ENCODE measurements at places on chromosomes 7 and 10.

GRCh38 chr10:117750616-117751015 is 208.1 kb downstream of the EMX2 start:
- no peak for DNase-seq

DNA sequence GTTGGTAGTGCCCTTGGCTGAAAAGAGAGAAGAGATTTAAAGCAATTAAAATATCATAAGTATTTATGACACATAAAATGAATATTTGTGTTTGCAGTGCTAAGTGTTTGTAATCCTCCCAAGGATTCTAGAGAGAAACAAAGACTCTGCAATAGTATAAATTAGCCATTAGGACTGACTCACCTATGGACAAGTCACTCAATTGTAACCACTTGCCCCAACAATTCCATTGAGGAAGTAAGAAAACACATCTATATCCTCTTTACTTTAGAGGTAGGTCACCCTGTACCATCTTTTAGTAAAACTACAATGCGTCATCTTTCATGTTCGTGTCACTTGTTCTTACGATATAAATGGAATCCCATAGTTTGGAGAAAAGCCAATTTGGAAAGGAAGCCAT is 85.7 kb upstream of the INHBA start:
- DNase-seq = peak; percentile 38

DNA sequence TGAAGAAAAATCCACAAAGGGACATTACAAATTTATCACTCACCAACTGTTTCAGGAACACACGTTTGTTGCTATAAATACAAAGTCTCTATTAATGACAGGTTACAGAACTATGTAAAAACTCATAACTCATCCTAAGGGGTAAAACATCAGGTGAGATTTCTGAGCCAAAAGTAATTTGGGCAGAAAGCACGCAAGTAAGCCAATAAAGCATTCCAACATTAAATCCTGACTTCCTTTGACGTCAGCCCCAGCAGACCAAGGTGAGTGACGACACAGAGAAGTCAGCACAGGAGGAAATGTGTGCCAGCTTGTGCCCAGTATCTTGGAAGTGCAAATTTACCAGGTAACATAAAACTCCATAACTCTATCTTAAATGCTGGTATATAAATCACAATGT is 45.7 kb downstream of the IMMP2L start:
- peak; percentile 16 for DNase-seq

DNA sequence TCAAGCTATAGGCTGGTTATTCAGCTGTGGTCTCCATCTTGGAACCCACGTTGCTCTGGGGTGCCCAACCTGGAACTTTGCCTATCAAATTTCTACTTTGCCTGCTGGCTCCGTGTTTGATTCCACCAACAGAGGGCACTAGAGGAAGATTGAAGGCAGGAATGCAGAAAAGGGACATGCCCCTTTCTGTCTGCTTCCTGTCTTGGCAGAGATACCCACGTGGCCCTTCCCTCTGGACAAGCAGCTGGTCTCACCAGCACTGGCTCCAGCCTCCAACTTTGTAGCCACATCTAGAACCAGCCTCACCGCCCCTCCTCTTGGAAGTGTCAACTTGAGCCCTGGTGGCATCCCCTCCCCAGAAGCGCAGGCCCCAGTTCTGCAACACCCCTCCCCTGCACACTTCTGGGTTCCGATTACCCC is 52.1 kb upstream of the ZNF438 start:
- peak; percentile 68 for DNase-seq

GRCh38 chr10:110696436-110696835 is 52.3 kb downstream of the RBM20 start:
- no peak for DNase-seq

- DNase-seq = no peak
Measured at GRCh38 chr10:73593812-73594211, 2.7 kb upstream of the USP54 start.

- peak; percentile 42 for DNase-seq
Measured at GRCh38 chr7:55185321-55185802, 166.5 kb downstream of the EGFR start.

- DNase-seq = no peak
Measured at GRCh38 chr10:99233000-99233688, 2.5 kb downstream of the HPSE2 start.

GRCh38 chr7:67463983-67464382 is 467.4 kb downstream of the TYW1 start:
- no peak for DNase-seq

DNA sequence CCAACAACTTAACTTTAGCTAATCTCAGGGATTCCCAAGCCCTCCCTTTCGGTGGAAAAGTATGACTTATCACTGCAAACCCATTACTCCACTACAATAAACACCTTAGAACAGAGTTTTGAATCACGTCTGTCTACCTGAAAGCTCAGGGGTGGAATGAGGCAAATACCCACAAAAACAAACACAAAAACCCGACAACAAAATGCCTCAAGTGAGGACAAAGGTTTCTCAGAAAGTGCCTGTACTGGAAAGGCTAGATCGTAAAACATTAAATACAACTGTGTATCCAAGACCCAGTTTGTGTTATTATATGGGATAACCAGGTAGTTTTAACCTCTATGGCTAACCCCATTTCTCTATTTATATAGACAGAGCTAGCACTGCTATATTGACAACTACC is 26.0 kb downstream of the MKRN1 start:
- DNase-seq = no peak

- no peak for DNase-seq
Measured at GRCh38 chr10:133180965-133181639, 21.1 kb downstream of the KNDC1 start.

GRCh38 chr10:79910344-79910743 is 38.6 kb downstream of the SFTPD start:
- DNase-seq = no peak

- no peak for DNase-seq
Measured at GRCh38 chr10:78777466-78777865, 291.3 kb upstream of the ZMIZ1 start.

All from RCC 7860 (cell line).